ENCODE measurements at places on chromosomes 5 and 9.

DNA sequence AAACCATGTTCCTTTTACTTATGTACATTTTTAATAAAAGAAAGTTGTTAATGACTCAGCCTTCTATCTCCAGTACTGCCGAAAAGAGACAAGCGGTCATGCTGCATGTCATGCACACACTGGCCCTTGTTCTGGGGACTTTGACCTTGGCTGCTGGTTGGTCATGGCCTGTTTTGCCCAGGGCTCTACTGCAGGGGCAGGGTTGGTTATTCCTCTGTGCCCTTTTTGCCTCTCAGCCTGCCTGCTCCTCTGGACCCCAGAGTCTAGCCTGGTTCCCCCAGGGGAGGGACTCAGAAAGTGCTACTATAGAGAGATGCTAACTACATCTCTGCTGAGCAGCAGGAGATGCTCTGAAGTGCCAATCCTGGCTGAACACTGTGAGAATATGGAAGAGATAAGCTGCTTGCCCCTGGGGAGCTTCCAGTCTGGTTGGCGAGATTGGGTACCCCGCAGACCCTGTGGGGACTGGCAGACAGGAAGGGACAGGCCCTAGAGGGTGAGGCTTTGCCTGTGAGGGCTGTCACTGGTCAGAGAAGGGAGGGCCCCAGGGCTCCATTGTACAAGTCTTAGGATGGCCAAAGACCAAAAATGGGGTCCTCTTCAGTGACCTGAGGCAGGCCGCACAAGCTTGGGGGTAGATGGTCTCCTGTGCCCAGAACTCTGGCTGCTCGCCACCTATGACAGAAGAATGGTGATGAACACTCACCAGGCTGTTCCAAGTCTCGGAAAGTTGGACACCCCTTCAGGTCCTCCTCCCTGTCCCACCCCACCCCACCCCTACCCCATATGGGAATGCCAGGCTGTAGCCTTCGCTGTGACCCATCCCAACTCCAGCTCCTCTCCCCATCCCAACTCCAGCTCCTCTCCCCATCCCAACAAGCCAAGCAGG, 14.3 kb downstream of the IRF1 start:
- DNase-seq, result no peak

DNA sequence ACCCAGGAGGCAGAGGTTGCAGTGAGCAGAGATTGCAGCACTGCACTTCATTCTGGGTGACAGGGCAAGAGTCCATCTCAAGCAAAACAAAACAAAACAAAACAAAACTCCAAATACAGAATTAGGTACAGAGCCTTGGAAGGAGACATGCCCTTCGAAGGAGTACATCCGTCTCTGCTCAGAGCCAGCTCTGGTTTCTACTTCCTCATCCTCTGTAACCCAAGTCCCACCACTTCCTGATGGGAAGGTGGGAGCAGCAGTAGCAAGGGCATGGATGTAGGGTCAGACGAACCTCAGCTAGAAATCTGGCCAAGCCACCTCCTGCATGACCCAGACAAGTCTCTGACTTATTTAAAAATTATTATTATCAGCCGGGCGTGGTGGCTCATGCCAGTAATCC, 16.5 kb upstream of the STXBP1 start:
- DNase-seq, result no peak

- DNase-seq, result peak; percentile 8
Observed at GRCh38 chr5:97243353-97243752, 60.3 kb upstream of the RIOK2 start.

DNA sequence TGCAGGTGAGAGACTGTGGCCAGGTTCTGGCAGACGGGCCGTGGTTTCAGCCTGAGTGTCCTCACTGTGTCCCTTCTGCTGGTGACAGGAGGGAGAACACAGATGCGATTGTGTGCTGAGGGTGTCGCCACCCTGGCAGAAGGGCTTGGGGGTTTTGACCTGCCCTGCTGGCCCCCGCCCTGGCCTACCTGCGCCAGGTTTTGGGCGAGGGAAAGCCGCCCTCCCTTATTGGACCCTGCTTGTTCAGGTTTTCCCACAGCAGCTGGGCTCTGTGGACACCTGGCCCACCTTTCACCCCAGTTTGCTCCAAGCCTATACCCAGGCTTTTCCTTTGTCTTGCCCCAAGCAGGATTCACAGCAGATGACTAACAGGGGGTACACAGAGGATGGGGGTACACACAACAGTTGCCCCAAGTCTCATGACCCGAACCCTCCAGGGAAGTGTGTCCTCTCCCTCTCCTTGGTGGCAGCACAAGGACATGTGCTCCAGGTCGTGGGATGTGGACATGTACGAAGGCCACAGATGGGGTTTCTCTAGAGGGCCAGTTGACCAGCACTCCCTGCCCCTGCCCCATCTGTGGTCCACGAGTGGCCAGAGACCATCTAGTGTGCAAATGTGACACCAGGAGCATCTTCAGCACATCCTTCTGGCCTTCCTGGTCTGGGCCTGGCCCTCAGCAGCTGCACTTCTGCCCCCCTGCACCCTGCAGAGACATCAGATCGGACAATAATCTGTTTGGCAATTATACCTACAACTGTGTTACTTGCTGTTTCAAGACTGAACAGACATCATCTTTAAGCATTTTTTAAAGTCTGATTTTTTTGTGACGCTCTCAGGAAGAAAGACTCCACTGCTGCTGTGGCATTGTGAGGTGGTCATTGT, 265.8 kb upstream of the IRX4 start:
- DNase-seq, result no peak

Data from Ammon's horn (tissue), 1 donor.